Stimulated activated CD4-positive, alpha-beta T cell treated with anti-CD3 and anti-CD28 coated beads, Interleukin-15, amount 100 ng/mL, for 1 hour (primary cell): ENCODE measurements at places on chromosomes 5 and 9.

DNA sequence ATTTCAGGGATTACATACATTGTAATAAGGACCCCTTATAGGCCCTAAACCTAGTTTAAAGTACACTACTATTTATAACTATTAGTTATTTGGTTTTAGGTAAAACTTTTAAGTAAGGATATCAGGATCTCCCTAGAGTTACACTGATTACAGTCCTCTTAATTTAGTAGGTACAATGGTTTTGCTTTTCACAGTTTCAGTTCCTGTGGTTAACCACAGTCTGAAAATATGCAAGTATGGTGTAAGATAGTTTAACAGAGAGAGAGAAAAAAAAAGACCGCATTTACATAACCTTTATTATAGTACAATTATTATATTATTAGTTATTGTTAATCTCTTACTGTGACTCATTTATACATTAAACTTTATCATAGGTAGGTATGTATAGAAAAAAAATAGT, 725.3 kb upstream of the PTPRD start:
- no peak for DNase-seq

DNA sequence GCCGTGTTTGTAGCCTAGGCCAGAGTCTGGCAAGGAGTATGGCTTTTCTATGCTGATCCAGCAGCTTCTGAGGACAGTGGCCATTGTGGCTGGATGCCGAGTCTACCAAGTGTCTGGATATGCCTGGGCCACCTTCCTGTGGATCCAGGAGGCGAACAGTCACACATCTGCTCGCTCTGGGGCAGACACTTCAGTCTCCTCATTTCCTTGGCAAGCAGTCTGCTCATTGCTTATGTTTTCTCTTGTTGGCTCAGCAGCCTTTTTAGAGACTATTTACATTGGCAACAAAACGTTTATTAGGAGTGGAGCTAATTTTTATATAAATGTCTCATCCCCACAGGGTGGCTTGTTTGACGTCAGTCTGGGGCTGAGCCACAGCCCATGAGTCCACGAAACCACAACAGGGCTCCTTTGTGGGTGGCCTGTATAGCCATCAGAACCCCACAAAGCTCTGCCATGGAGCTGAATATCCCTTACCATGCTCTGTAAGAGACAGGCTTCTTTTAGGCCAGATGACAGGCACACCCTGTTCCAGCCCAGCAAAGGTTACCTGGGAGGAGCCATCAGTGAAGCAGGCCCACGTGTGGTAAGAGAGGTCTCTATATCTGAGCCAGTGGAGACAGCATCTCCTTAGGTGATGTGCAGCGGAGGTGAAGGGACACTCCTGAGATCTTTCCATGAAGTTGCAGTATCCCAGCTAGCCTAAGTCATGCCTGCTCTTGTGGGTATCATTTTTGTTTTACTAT, 221.7 kb downstream of the DIRAS2 start:
- DNase-seq: no peak

- no peak for DNase-seq
Measured at GRCh38 chr9:136525207-136525606, 20.6 kb downstream of the NOTCH1 start.

DNA sequence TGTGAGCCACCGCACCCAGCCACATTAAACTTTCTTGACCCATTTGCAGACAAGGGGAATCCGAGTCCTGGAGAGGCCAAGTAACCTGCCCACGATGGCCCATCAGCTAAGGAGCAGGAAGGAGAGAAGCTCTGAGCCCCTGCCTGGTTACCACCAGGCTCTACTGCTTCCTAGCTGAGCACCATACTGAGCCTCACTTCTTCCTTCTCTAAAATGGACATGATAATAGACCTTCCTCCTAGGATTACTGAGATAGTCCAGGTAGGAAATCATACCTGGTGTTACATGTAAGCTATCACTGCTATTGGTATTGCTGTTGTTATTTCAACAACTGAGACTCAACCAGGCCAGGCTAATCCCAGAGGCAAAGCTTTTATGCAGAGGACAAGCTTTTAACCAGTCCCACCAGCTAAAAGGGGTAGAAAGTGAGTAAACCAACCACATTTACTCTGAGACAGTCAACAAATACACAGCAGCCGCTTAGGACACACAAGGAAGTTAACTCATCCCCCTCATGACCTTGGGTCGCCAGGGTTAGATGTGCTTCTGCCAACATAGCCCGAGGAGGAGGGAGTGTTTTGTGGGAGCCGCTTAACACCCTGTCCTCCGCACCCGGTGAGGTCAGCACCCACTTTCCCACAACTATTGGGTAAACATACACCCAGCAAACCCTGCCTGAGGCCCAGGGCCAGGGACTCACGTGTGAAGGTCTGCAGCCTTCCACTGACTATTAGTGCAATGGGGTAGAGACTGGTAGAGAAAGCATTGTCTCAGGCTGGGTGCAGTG, 20.6 kb upstream of the PTGES start:
- no peak for DNase-seq

DNA sequence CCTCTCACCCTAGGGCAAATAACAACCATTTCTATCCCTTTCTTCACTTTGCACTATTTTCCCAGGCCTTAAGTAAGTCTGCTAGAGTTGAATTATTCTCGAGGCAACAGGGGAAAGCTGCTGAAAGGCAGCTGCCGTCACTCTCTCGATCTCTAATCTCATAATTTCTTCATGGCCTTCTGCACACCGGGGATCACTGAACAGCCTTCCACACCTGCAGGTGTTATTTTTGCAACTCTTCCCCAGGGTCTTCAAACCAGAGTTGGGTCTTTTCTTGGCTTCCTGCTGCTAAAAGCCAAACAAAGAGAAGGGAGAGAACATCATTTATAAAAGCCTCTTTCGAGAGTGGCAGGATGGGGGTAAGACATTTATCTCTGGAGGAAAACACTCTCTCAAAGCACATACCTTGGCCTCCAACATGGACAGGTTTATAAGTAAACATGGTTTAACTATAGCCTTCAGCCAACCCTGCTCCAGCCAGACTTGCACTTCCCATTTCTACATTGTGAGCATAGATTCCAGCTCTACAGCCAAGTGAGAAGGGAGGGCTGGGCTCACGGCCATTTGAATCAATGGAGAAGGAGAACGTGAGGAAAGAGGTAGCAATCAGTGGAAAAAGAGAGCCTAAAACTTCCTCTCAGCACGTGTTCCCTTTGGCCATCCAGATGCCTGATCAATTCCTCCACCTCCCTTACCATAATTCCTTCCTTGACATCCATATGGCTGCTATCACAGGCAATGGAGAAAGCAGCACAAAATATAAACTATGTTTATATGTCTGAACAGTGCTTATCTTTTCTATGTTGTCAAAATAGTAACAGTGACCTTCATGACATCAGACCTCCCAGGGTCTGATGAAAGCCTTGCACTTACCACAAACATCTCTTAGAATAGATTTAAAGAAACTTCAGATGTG, 464.9 kb downstream of the TLE1 start:
- no peak for DNase-seq

GRCh38 chr5:123717139-123717538, 205.2 kb downstream of the CSNK1G3 start:
- DNase-seq: no peak

DNA sequence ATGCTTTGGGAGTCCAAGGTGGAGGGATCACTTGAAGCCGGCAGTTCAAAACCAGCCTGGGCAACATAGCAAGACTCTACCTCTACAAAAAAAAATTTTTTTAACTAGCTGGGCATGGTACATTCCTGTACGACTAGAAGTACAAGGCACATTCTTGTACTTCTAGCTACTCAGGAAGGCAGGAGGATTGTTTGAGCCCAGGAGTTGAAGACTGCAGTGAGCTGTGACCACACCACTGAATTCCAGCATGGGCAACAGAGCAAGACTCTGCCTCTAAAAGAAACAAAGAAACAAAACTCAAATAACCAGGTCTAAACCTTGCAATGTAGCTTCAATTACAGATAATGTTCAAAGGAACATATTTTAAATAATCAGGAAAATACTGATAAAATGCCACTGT, 56.2 kb downstream of the SSBP2 start:
- DNase-seq: no peak

GRCh38 chr5:124867137-124867704, 120.8 kb upstream of the ZNF608 start:
- no peak for DNase-seq

DNA sequence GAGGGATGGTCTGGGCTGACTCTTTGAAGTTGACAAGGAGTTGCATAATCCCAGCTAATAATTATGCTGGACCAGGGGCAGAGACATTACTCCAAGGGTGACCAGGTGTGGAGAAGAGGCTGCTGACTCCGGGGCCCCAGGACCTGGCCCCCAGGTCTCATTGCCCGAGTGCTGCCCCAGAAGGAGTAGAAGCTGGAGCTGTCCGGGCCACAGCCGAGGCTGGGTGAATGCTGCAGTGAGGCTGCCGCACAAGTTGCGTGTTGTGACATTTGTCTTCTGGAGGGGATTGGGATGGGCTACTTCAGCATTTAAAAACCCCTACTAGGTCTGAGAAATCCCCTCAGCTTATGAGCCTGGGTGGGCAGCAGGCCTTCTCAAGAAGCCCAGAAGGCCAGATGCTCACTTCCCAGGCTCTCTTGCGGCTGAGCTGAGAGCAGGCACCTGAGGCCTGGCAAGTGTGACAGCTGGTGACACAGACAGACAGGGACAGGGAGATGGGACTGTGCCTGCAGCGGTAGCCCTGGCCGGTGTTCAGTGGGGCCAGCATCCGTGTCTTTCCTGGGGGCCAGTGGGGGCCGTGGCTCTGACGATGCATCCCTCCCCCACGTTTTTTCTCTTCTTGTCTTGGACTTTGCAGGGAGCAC, 122.8 kb downstream of the KCNIP1 start:
- DNase-seq: no peak

GRCh38 chr9:4192450-4192849, 107.4 kb downstream of the GLIS3 start:
- DNase-seq: no peak

DNA sequence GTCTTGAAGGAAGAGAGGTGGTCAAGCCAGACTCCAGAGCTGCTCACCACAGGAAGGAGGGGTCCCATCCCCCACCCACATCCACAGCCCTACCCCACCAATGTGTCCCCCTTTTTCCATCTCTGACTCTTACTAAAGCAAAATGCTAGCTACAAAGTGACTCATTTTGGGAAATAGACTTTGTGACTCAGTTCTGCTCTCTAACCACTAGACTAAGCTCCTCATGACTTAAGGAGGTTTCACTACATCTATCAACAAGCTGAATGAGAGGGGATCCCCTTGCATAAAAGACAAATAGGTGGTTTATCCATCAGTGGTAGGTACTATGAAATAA, 35.1 kb upstream of the ADRB2 start:
- DNase-seq: no peak
